ENCODE measurements at places on chromosomes 2 and 18. TPM values are rescaled to one million over a fixed set of nuclear protein-coding genes. Genes with fewer than 3 reads are reported as not detected.

The TBR1 gene
- not detected for total RNA-seq

The SERPINB13 gene
- not detected for total RNA-seq

The SCN1A gene
- 0.19 TPM for total RNA-seq

The LYPD1 gene
- 32.1 TPM for total RNA-seq

The MC4R gene
- total RNA-seq = under 0.01 TPM

The AKAIN1 gene
- not detected for total RNA-seq

The AQP12A gene
- total RNA-seq = not detected

The TGFA gene
- total RNA-seq = 0.56 TPM

The LOXHD1 gene
- total RNA-seq = not detected

The IL36G gene
- total RNA-seq = not detected

The SPC25 gene
- total RNA-seq = 8.6 TPM

The ALPP gene
- not detected for total RNA-seq

The NCL gene
- 346 TPM for total RNA-seq

The CFC1B gene
- not detected for total RNA-seq

The TMEM247 gene
- total RNA-seq = not detected

The PPP1R7 gene
- total RNA-seq = 53.3 TPM

The DSG4 gene
- total RNA-seq = not detected

The MERTK gene
- total RNA-seq = 1.7 TPM

The POTEC gene
- total RNA-seq = under 0.01 TPM

The CTIF gene
- 26.8 TPM for total RNA-seq

The TDRD15 gene
- total RNA-seq = not detected

The GRHL1 gene
- total RNA-seq = 0.28 TPM

The HOXD8 gene
- total RNA-seq = 0.85 TPM

The C2orf66 gene
- total RNA-seq = under 0.01 TPM

The CD302 gene
- total RNA-seq = 5.4 TPM

The SLC4A3 gene
- total RNA-seq = 4.2 TPM

The SLC23A3 gene
- total RNA-seq = 1.7 TPM

The CD207 gene
- not detected for total RNA-seq

The OST4 gene
- total RNA-seq = 560 TPM

The DSEL gene
- 55.0 TPM for total RNA-seq

The SALL3 gene
- under 0.01 TPM for total RNA-seq

The CNTNAP5 gene
- total RNA-seq = under 0.01 TPM

The NT5C1B gene
- total RNA-seq = not detected

Data from regular cardiac myocyte (primary cell).